Naive thymus-derived CD4-positive, alpha-beta T cell (primary cell): ENCODE measurements at places on chromosomes 2 and 18.

DNA sequence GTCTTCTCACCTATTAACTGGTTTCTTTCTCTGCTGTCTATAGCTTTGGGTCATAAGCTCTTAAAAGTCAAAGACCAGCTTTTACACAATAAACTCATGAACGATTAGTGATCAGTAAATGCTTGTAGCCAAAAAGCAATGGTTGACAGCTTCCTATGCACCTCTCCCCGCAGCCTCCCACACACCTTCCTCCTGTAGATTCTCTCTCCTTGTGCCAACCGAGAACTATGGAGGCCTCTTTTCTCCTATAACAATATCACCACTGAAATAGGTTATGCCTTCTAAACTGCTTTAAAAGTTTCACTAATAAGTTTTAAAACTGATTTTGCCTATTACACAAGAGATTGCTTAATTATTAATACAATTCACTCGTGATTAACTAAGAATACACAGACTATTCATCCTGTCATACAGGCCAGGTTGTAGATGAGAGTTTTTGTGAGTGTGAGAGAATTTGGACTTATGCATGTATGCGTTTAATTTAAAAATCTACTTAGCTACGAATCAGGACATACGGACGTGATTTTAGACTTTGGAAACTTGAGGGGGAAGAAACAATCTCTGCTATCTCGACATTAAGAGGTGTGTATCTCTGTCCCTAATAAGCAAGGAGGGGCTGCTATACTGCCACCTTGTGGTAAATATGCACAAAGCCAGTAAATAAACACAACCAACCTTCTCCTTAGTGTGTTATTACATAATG lies 229.1 kb upstream of the RBBP8 start:
- H3K27me3 ChIP-seq, result no peaks in the 10 kb centered on the region
- no peak for DNase-seq
- H3K4me3 ChIP-seq, result no peak overlapping the region
- H3K36me3 ChIP-seq, result no peaks in the 10 kb centered on the region
- no peaks in the 10 kb centered on the region for H3K4me1 ChIP-seq

- no peak overlapping the region for H3K4me3 ChIP-seq
- H3K4me1 ChIP-seq, result no peaks in the 10 kb centered on the region
- no peaks in the 10 kb centered on the region for H3K36me3 ChIP-seq
- no peaks in the 10 kb centered on the region for H3K27me3 ChIP-seq
Observed at GRCh38 chr2:154945984-154946383, 247.5 kb downstream of the KCNJ3 start.

GRCh38 chr2:68660658-68661057 lies 17.3 kb downstream of the PROKR1 start:
- H3K36me3 ChIP-seq, result no peaks in the 10 kb centered on the region
- no peaks in the 10 kb centered on the region for H3K4me1 ChIP-seq
- H3K27me3 ChIP-seq, result no peaks in the 10 kb centered on the region

- H3K27ac ChIP-seq, result no peak overlapping the region
- H3K4me1 ChIP-seq, result peaks cover 19% of the 10 kb centered on the region
- H3K36me3 ChIP-seq, result no peaks in the 10 kb centered on the region
- no peak overlapping the region for H3K4me3 ChIP-seq
Observed at GRCh38 chr2:425947-426346, 138.1 kb upstream of the ALKAL2 start.

DNA sequence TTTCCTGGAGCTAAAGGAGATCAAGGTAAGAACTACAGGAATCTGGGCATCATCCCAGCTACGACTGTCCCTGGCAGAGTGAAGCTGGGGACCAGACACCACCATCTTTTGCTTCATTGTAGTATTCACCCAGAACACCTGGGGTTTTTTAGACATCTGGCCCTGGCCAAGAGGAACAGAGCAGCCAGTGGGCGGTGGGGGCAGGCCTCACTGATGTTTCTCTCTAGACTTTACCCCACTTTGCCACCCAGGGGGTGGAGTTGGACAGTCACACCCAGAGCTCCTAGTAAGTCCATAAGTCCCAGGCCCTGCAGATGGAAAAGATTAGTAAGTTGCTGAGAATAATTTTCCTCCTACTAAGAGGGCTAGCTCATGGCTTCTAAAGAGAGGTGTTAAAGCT lies 39.6 kb downstream of the MARCO start:
- DNase-seq, result no peak
- no peak overlapping the region for H3K4me3 ChIP-seq
- no peak overlapping the region for H3K27ac ChIP-seq
- no peaks in the 10 kb centered on the region for H3K27me3 ChIP-seq

GRCh38 chr2:72778410-72778809 lies 47.4 kb downstream of the EXOC6B start:
- no peaks in the 10 kb centered on the region for H3K27me3 ChIP-seq
- no peak overlapping the region for H3K27ac ChIP-seq
- H3K4me3 ChIP-seq, result no peak overlapping the region
- no peaks in the 10 kb centered on the region for H3K36me3 ChIP-seq
- no peak for DNase-seq

- no peak overlapping the region for H3K4me3 ChIP-seq
- no peaks in the 10 kb centered on the region for H3K36me3 ChIP-seq
- no peak overlapping the region for H3K27ac ChIP-seq
- DNase-seq, result no peak
- no peaks in the 10 kb centered on the region for H3K27me3 ChIP-seq
- no peaks in the 10 kb centered on the region for H3K4me1 ChIP-seq
Observed at GRCh38 chr2:129752176-129752575, 227.3 kb upstream of the RAB6C start.

DNA sequence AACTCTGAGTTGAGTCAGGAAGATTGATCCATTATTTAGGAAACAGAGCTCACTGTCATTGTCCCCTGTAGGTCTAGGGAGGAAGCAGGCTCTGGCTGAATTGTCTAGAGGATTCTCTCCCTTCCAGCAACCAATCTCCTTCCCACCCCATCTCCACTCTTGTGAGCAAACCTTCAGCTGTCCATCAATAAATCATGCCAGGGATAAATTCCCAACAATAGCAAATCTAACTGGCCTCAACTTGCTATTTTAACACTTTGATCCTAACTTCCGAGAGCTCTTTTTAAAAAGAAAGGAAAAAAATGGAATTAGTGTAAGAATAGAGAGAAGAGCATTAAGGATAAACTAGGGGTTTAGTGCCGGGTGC lies 53.5 kb downstream of the ATP8B1 start:
- no peak overlapping the region for H3K27ac ChIP-seq
- no peaks in the 10 kb centered on the region for H3K27me3 ChIP-seq
- no peaks in the 10 kb centered on the region for H3K4me1 ChIP-seq
- H3K4me3 ChIP-seq, result no peak overlapping the region

- H3K4me3 ChIP-seq, result no peak overlapping the region
- no peaks in the 10 kb centered on the region for H3K4me1 ChIP-seq
- DNase-seq, result no peak
- H3K27me3 ChIP-seq, result no peaks in the 10 kb centered on the region
- H3K27ac ChIP-seq, result no peak overlapping the region
Observed at GRCh38 chr2:11310212-11310611, 34.2 kb downstream of the ROCK2 start.

- peaks cover 26% of the 10 kb centered on the region for H3K4me1 ChIP-seq
- no peak for DNase-seq
- peak overlapping the region; percentile 46 for H3K27ac ChIP-seq
- H3K27me3 ChIP-seq, result no peaks in the 10 kb centered on the region
Observed at GRCh38 chr2:135962366-135963123, 22.9 kb downstream of the DARS1 start.

DNA sequence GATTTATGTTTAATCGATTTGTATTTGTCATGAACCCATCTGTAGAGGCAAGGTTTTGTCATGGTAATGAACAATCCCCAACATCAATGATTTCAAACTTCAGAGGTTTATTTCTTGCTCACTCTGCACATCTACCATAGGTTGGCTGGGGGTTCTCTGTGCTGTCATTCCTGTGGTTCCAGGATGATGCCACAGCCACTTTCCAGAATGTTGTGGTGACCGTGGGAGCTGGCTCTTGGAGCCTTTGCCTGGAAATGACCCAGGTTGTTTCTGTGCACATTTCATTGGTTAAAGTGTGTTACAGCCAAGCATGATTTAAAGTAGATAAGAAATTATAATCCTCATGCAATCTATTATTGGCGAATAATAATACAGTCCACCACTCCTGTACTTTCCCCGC lies 28.2 kb upstream of the EPAS1 start:
- H3K27ac ChIP-seq, result no peak overlapping the region
- H3K36me3 ChIP-seq, result no peaks in the 10 kb centered on the region
- H3K4me3 ChIP-seq, result no peak overlapping the region
- no peak for DNase-seq
- no peaks in the 10 kb centered on the region for H3K27me3 ChIP-seq

DNA sequence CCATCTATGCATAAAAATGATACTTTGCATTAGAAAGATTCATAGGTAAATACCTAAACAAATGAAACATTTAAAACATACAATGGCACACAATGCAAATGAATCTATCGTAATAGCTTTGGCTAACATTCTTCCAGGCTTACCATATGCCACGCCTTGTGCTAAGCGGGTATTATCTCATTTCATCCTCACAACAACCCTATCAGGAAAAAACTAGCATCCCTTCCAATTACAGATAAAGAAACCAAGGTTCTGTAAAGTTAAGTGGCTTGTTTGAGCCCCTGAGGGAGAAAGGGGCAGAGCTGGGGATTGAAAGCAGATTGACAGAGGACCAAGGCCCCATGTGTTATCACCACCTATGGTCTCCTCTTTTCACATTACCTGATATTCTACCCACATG lies 145.4 kb upstream of the ETAA1 start:
- DNase-seq, result no peak
- H3K4me1 ChIP-seq, result no peaks in the 10 kb centered on the region

GRCh38 chr2:81650048-81650971 lies 1345.8 kb upstream of the LRRTM1 start:
- no peak for DNase-seq
- no peak overlapping the region for H3K4me3 ChIP-seq
- H3K27me3 ChIP-seq, result no peaks in the 10 kb centered on the region
- no peak overlapping the region for H3K27ac ChIP-seq

GRCh38 chr2:159476329-159476728 lies 140.0 kb downstream of the BAZ2B start:
- H3K4me3 ChIP-seq, result no peak overlapping the region
- no peak overlapping the region for H3K27ac ChIP-seq
- no peak for DNase-seq
- no peaks in the 10 kb centered on the region for H3K4me1 ChIP-seq

- no peak overlapping the region for H3K27ac ChIP-seq
- no peaks in the 10 kb centered on the region for H3K27me3 ChIP-seq
- no peaks in the 10 kb centered on the region for H3K4me1 ChIP-seq
- no peak for DNase-seq
Observed at GRCh38 chr2:206045251-206045650, 40.7 kb downstream of the INO80D start.

- no peak for DNase-seq
- H3K27ac ChIP-seq, result no peak overlapping the region
- no peaks in the 10 kb centered on the region for H3K4me1 ChIP-seq
- H3K27me3 ChIP-seq, result no peaks in the 10 kb centered on the region
Observed at GRCh38 chr2:39150102-39150562, 29.3 kb upstream of the SOS1 start.

- no peak overlapping the region for H3K27ac ChIP-seq
- DNase-seq, result no peak
- H3K4me3 ChIP-seq, result no peak overlapping the region
- no peaks in the 10 kb centered on the region for H3K4me1 ChIP-seq
- no peaks in the 10 kb centered on the region for H3K36me3 ChIP-seq
Observed at GRCh38 chr2:186733414-186733813, 39.6 kb downstream of the FAM171B start.
